Naive thymus-derived CD4-positive, alpha-beta T cell (primary cell): ENCODE measurements at places on chromosomes 12 and 14. TPM values are rescaled to one million over a fixed set of nuclear protein-coding genes. Genes with fewer than 3 reads are reported as not detected.

Gene SRGAP1
- total RNA-seq: 0.08 TPM

Gene SIX1
- total RNA-seq: not detected

DNA sequence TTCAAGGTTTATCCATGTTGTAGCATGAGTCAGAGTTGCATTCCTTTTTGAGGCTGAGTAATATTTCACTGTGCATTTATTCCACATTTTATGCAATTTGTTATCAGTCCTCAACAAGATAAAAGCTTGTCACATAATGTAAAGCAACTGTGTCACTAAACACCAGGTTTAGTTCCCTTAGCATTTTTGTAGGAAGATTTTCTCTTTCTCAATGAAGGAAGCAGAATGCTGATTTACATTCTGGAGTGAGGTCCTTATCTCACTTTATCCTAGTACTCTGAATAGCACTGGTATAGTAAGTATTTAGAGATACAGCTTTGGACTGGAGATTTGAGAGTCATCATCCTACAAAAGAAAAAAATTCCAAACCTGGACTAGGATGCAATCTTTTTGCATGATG is 9.8 kb upstream of the EXD2 start:
- H3K4me1 ChIP-seq: no peaks in the 10 kb centered on the region
- DNase-seq: no peak
- no peaks in the 10 kb centered on the region for H3K36me3 ChIP-seq
- H3K27ac ChIP-seq: no peak overlapping the region

Gene USP5
- total RNA-seq: 58.0 TPM

GRCh38 chr12:59407799-59408198 is 188.0 kb upstream of the SLC16A7 start:
- no peaks in the 10 kb centered on the region for H3K4me1 ChIP-seq
- no peak overlapping the region for H3K4me3 ChIP-seq
- H3K36me3 ChIP-seq: no peaks in the 10 kb centered on the region
- no peak for DNase-seq
- H3K27ac ChIP-seq: no peak overlapping the region
- no peaks in the 10 kb centered on the region for H3K27me3 ChIP-seq

Gene ZC2HC1C
- 1.7 and 1.9 TPM in 2 replicates for total RNA-seq

- H3K4me1 ChIP-seq: no peaks in the 10 kb centered on the region
- DNase-seq: no peak
- no peaks in the 10 kb centered on the region for H3K36me3 ChIP-seq
- no peak overlapping the region for H3K27ac ChIP-seq
- peaks cover 4% of the 10 kb centered on the region for H3K27me3 ChIP-seq
- H3K4me3 ChIP-seq: no peak overlapping the region
Measured at GRCh38 chr14:101499080-101499479, 62.2 kb upstream of the DIO3 start.

DNA sequence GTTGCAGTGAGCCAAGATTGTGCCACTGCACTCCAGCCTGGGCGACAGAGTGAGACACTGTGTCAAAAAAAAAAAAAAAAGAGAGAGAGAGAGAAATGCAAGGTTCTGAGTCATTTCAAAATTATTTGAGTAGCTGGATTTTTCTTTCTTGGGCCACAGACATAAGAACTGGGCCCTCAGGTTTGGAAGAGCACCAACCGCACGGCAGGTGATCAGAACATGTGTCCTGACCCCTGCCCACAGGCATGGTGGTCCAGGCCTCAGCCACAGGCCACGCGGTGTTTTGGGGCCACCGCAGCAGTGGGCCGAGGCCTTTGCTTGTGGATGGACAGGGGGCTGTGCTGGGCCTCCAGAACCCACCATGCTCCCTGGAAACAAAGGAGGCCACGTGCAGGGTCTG is 126.7 kb downstream of the CALM1 start:
- no peaks in the 10 kb centered on the region for H3K4me1 ChIP-seq
- DNase-seq: no peak
- H3K27ac ChIP-seq: no peak overlapping the region
- H3K27me3 ChIP-seq: no peaks in the 10 kb centered on the region
- no peaks in the 10 kb centered on the region for H3K36me3 ChIP-seq

- H3K27me3 ChIP-seq: no peaks in the 10 kb centered on the region
- no peaks in the 10 kb centered on the region for H3K4me1 ChIP-seq
- H3K27ac ChIP-seq: no peak overlapping the region
- H3K4me3 ChIP-seq: no peak overlapping the region
- H3K36me3 ChIP-seq: no peaks in the 10 kb centered on the region
- no peak for DNase-seq
Measured at GRCh38 chr12:18467620-18468245, 206.4 kb downstream of the PIK3C2G start.

- no peaks in the 10 kb centered on the region for H3K4me1 ChIP-seq
- no peak overlapping the region for H3K27ac ChIP-seq
- peaks cover 8% of the 10 kb centered on the region for H3K27me3 ChIP-seq
- peak overlapping the region; percentile 19 for H3K4me3 ChIP-seq
- no peaks in the 10 kb centered on the region for H3K36me3 ChIP-seq
- no peak for DNase-seq
Measured at GRCh38 chr12:1630827-1631591, 2.0 kb downstream of the WNT5B start.

Gene C14orf132
- 22.9 TPM for total RNA-seq
